Activated CD4-positive, CD25-positive, alpha-beta regulatory T cell (primary cell): ENCODE measurements at places on chromosomes 6 and 20.

- no peak for DNase-seq
Measured at GRCh38 chr20:17442588-17442987, 88.6 kb downstream of the BFSP1 start.

DNA sequence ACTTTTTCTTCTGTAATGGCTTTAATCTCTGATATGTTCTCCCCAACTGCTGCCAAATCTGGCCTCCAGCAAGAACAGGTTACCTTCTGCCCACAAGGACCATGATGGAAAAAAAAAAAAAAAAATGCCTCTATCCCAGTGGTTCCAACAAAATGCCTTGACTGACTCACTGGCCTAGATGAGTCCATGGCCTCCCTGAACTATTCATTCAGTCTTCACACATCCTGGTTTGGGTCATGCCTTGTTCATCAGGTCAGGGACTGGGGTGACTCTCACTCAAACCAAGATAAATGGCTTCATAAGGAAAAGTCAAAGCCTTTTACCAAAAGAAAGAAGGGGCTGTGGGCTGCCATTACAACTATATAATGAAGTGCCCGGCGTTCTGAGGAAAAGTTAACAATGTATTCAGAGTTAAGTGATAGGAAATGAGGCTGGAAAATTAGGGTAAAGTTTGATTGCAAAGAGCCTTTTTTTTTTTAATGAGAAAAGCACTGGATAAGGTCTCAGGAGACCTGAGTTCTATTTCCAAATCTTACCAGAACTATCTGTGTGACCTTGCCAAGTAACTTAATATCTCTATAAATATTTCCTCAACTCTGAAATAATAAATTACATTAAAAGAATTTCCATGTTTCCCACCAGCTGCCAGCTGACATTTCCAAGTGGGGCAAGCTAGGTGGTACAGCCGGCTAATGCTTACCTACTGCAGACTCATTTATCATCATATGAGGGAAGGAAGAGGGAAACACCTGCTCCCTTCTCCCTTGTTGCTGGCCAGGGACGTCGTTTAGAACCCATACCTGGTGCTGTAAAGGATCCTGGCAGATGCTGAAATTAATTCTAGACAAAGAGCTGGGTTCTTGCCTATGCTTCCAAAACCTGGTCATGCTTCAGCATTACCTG, 380.0 kb upstream of the MARCKS start:
- DNase-seq, result no peak

GRCh38 chr6:116104636-116105035, 4.0 kb downstream of the NT5DC1 start:
- DNase-seq, result no peak

DNA sequence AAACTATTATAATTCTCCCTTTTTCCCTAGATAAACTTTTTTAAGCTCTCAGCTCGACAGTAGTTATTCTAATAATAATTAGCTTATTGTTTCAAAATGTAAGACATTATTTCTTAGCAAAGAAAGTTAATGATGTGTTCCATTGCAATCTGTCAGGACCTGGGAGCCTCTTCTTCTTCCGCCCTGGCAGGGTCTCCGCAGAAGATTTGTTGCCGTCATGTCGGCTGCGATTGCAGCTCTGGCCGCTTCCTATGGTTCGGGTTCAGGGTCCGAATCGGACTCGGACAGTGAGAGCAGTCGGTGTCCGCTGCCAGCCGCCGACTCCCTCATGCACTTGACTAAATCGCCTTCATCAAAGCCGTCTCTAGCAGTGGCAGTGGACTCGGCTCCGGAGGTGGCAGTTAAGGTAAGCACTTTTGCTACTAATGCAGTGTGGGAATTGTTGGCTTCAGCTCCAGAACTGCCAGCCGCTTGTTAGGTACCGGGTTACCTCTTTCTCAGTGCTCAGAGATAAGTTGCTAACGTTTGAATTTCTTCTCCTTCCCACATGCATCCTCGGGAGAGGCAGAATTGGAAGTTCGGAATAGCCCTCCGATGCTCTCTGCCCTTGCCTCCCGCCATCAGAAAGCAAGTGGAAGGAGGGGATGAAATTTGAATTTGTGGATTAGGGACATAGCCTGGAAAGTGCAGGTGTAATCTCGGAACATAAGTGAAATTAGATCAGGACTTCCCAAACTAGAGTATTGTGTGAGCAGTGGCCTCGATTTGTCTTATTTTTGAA, at the start of gene CDC40:
Gene CDC40 (plus strand): TSS at position 200 of the 781 bp plus-strand sequence. CDS start 18 bp downstream, at position 218.
- peak; percentile 28 for DNase-seq

- no peak for DNase-seq
Measured at GRCh38 chr6:119856136-119856535, 506.6 kb upstream of the MAN1A1 start.

- no peak for DNase-seq
Measured at GRCh38 chr20:38125157-38126056, 39.7 kb downstream of the TGM2 start.

GRCh38 chr6:1619673-1620503, 10.2 kb downstream of the FOXC1 start:
- DNase-seq, result no peak

DNA sequence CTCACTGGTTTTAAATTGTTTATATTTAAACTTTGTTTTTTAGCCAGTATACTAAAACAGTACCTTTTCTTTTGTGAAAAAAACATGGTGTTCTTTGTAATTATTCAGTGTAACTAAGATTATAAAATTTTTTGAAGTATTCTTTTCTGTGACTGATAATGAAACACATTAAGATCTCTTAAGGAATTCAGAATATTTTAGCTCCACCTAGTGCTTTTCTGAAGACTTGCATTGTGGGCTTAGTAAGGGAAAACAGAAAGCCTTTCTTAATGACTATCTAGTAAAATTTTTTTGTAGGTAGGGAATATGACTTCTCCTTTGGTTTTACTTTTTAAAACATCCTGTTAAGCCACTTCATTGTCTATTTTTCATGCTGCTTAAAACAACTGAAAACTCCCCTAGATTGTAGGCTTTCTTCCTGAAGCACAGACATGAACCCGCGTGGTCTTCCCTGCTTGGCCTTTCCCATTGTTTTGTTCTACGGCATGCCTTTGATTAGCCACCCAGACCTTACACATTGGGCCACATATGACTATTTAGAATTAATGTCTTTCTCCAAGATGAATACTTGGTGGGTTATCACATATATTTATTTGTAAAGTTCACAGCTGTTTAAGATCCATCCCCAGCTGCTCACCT, 72.1 kb downstream of the AFDN start:
- DNase-seq, result no peak

DNA sequence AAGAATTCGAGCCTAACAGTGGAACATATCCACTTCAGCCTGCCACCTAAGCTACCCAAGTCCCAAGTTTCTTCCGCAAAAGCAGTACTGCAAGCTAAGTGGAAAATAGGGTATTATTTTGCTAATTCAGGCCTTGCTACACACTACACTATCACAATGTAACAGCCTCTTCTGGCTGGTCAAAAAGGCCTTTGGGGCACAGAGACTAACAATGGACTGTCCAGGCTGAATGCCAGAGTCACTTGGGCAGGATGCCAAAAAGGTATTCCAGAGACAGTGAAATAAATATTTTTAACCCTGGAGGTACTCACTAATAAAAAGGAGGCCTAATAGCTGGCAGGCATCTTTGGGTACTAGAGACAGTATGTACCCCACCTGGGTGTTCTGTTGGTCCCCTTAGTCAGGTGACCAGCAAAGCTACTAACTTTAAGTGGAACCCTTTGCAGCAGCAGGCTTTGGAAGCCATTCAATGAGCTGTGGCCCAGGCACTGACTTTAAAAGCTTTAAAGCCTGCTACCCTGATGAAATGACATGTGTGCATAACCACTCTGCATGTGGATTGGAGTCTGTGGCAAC, 692.1 kb downstream of the HTR1B start:
- DNase-seq, result no peak

DNA sequence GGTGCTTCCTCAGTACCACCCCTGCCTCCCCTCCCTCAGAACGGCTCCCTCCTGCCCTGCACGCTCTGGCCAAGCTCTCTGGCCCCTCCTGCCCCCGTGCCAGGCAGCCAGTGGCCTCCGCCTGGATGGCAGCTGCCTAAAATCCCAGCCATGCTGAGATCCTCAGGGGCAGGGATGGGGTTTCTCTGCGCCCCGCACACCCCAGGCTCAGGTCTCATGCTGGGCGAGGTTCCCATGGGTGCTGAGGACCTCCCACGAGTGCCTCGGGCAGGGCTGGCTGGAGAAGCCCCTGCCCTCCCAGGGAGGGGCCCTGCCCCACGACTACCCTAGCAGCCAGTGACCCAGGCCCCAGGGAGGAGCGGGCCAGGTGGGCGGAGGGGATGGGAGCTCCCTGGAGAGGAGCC, 2.7 kb downstream of the PTK6 start:
- no peak for DNase-seq

GRCh38 chr6:137370871-137371633, 123.1 kb downstream of the OLIG3 start:
- no peak for DNase-seq

GRCh38 chr6:5671601-5672559, 334.8 kb downstream of the NRN1 start:
- DNase-seq, result no peak

GRCh38 chr20:52859156-52859876, 112.8 kb upstream of the TSHZ2 start:
- no peak for DNase-seq

GRCh38 chr20:35144694-35145093, 2.4 kb downstream of the EDEM2 start:
- no peak for DNase-seq

- no peak for DNase-seq
Measured at GRCh38 chr6:11917951-11918738, 94.0 kb upstream of the HIVEP1 start.

- no peak for DNase-seq
Measured at GRCh38 chr20:44133424-44133823, 53.6 kb downstream of the JPH2 start.

DNA sequence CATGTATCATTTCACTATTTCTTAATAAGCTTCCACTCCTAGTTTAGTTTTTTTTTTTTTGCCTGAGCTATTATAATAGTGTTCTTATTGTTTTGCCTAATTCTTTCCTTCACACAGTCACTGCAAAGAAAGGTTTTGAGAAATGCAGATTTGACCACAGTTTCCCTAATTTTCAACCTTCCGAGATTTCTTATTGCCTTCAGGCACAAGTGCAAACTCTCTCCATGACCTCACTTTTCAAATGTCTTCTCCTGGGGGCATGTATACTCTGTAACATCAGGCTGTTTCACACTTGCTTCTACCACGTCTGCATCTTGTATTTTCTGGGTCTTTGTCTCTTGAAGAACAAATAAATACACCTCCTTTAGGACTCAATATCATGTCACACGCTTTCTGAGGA, 339.0 kb upstream of the CITED2 start:
- no peak for DNase-seq

- no peak for DNase-seq
Measured at GRCh38 chr6:26330859-26331217, 34.2 kb upstream of the BTN3A2 start.

DNA sequence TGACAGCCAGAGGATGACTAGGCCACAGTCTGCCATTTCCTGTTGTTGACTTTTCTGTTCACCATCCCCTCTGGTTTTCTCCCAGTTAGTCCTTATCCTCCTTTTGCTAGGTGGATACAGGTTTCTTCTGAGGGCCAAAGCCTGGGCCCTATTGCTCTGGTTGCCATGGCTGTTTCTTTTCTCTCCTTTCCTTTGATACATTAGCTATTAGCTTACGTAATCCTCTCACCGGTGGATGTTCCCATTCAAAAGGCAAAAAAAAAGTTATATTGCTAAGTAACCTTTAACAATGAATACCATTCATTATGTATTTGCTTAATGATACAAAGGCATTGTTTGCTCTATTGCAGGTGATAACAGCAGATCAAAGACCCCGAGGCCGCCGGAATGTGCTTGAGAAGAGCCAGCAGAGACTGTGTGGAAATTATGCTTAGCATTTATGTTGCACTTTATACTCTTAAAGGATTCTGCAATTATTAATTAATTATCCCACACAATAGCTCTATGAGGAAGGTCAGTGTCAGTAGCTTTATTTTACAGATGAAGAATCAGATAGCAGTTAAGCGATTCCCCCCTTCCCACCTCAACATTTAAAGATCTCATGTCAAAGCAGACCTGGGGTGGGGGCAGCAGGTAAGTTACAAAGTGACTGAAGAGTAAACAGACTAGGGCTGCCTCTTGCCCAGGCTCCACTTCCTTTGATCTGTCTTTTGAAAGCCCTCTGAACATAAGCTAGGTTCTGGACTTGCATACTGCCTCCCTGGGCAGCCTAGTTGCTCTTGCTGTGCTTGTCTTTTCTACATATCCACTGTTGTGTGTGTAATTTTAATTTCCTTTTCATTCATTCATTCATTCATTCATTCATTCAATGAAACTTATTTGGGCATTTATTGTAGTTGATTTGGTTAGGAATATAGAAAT, 14.5 kb upstream of the TFB1M start:
- no peak for DNase-seq

DNA sequence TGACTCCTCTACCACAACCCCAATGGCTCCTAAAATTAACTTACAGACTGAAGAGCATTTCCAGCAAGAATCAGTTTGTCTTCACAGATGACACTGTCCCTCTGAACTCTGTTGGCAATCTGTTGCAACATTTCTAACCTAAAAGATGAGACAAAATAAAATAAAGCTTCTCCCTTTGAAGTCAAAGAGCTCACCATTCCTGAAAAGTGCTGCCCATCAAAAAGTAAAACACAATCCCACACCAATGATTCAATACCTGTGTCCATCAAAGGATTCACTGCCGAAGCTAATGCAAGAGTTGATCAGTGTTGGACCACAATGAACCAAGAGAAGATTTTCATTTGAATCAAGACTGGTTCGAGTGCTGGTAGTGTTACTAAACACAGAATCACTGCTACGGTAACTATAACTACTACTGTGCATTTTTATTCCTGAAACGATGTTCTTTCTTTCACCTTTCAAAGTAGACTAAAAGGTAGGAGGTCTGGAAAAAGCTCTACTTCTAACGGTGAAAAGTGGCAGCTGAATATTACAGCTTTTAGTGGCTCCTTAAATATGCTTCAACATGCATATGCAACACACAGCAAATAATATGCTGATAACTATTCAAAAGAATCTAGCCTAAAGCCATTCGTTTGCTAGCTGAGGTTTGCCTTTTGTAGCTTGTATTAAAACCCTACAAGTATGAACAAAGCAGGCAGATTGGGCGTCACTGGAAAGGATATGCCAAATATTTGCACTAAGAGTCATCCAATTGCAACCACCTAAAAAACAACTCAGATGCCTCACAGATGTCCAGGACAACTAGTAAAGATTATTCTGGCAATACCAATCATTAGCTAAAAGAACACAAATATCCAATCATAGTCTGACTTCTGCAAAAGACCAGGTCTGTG, at the start of gene DST:
Gene DST (minus strand): TSS at position 524 of the 896 bp plus-strand sequence.
- no peak for DNase-seq
